Activated naive CD4-positive, alpha-beta T cell treated with anti-CD3 and anti-CD28 coated beads, Interleukin-2, amount 50 U/mL, for 72 hours (primary cell): ENCODE measurements at places on chromosomes 6 and 20. TPM values are rescaled to one million over a fixed set of nuclear protein-coding genes. Genes with fewer than 3 reads are reported as not detected.

The OSER1 gene
- total RNA-seq = 42.8 TPM

DNA sequence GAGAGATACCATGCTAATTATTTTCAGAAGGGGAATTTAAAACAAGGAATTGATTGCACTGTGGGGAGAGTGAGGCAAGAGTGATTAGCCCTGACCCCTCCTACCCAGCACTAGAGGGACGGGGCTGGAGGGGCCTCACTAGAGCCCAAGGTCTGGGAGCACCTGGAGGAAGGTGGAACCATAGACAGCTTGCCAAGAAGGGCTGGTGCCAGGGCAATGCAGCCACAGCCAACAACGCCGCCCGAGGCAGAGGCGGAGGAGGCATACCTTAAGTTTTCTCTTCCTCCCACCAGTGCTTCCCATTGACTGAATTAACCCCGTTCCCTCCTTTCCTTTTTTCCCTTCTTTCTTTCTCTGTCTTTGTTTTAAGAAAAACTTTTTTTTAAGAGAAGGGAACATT lies 40.0 kb downstream of the IYD start:
- no peak for DNase-seq

The ENPP1 gene
- 0.36 TPM for total RNA-seq

The FRS3 gene
- total RNA-seq = 5.2 TPM

DNA sequence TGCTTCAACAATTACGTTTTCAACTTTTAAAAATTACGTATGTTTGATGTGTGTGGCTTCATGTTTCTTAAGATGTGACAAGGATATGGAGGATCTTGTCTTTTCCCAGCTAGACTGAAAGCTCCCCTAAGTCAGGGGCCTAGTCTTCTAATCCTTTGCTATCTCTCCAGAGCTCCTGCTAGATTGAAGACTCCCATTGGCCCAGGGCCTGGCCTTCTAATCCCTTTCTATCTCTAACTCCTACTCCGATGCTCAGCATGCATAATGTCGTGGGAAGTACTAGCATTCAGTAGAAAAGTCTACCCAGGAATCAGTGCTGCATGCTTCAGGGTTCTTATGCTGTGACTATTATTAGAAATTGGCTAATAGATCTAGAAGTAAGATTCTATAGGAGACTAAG lies 144.8 kb upstream of the SUPT3H start:
- no peak for DNase-seq

GRCh38 chr6:116208056-116208785 lies 45.7 kb downstream of the TSPYL4 start:
- DNase-seq = no peak

The BPIFA1 gene
- not detected for total RNA-seq

The PGC gene
- not detected for total RNA-seq

- DNase-seq = no peak
These were observed 336.1 kb upstream of the CITED2 start for GRCh38 chr6:139710556-139710955.

- no peak for DNase-seq
These were observed 231.6 kb downstream of the HTR1B start for GRCh38 chr6:77231438-77232305.

- DNase-seq = no peak
These were observed 2.2 kb downstream of the IFNGR1 start for GRCh38 chr6:137216875-137217553.

DNA sequence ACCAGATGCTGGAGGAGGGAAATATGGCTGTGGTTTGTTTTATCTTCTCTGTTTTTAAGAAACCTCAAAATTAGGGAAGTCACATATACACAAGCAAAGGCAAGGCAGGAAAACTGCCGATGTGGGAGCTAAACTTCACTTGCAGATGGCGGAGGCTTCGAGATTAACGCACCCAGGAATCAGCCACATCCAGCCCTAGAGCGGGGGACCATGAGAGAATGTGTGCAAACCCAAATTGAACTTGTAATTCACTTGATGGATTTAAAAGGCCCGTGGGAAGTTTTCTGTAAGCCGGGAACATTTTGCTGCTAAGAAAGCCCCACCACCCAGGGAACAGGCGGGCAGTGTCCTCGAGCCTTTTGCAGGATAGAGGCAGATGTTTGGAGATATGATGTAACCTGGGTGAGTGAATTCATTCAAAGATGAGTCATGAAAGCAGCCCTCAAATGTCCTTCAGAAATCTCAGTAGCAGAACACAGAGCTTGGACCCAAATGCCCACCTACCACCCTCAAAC lies 39.9 kb downstream of the PREX1 start:
- no peak for DNase-seq

DNA sequence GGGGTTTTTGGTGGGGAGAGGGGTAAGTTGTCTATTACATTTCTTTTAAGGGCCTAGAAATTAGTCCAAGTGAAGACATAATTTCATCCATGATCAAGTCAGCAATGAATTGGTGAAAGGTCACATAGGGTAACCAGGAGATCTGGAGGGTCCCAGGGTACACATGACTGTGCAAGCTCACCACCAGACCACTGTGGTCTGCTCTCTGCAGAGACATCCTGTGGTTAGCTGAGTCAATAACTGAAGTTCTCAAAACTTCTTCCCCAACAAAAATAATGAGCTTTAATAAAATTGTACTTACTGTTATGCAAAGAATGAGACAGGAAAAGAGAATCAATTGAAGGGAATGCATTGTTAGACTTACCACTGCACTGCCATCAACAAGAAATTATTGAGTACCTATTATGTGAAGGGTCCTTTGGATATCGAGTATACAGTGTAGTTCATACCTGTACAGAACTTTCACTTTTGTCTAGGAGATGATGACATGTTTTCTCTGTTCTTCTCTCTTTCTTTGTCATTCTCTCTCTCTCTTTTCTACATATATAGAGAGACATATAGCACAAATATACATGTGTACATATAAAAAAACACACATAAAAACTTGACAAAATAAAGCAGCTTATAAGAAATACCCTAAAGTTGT lies 209.8 kb downstream of the GJA1 start:
- no peak for DNase-seq

The LKAAEAR1 gene
- not detected for total RNA-seq

The GHRH gene
- total RNA-seq = not detected

The PTCRA gene
- total RNA-seq = not detected
